Left renal cortex interstitium (tissue), 4 donors: ENCODE measurements at places on chromosomes 7 and 10. TPM values are rescaled to one million over a fixed set of nuclear protein-coding genes. Genes with fewer than 3 reads are reported as not detected.

DNA sequence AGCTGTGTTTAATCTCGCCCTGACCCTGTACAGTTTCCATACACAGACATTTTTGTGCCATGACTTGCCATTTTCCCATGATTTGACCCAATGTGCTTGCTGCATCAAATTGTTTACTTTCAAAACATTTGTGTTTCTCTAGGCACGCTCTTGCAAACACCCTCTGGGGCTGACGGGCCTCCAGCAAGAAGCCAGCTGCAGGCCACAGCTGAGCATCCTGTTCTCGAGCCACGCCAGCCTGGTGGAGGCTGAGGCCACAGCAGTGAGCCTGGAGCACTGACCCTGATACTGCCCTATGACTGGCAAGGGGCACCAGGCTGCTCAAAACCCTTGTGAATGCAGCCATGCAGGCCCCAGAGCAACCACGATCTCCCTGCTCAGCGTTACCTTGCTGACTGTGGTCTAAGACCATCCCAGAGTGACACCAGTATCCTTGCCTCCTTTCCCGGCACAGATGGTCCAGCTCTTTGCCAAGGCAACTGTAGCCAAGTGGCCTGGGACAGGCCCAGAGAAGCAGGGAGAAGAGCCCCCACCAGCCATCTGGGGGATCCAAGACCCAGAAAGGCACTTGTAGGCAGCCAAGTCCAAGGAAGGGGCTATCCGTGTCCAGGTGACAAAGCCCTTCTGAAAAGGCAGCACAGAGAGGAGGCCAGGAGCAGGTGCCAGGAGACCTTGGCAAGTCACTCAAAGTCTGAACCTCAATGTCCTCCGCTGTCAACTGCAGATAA, 78.5 kb downstream of the OAT start:
- no peak for DNase-seq

GRCh38 chr10:11125004-11125403, 107.3 kb downstream of the CELF2 start:
- no peak for DNase-seq

- DNase-seq, result no peak
Measured at GRCh38 chr7:135322571-135323340, 89.1 kb downstream of the STRA8 start.

GRCh38 chr10:44937196-44938005, 22.2 kb upstream of the RASSF4 start:
- no peak for DNase-seq

- DNase-seq, result no peak
Measured at GRCh38 chr10:31607481-31607880, 288.5 kb downstream of the ZEB1 start.

- no peak for DNase-seq
Measured at GRCh38 chr7:81501220-81501619, 268.6 kb downstream of the HGF start.

DNA sequence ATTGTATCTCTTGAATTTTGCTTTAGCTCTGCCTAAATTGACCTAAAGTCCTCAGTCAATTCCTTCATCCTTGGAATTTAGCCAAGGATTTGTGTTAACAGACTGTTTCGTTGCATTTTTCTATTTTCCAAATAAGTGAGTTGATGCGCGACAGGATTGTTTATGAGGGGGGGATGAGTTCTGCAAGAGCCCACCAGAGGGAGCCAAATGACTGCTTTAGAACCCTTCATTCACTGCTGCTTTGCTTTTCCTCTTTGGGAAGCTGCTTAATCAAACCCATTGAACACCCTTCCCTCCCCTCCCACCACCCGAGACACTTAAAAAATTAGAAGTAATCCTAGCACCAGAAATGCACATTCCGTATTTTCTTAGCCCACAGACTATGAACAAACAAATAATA, 33.7 kb upstream of the PTF1A start:
- DNase-seq, result no peak

GRCh38 chr7:95141755-95142154, 182.6 kb downstream of the PON1 start:
- DNase-seq, result no peak

DNA sequence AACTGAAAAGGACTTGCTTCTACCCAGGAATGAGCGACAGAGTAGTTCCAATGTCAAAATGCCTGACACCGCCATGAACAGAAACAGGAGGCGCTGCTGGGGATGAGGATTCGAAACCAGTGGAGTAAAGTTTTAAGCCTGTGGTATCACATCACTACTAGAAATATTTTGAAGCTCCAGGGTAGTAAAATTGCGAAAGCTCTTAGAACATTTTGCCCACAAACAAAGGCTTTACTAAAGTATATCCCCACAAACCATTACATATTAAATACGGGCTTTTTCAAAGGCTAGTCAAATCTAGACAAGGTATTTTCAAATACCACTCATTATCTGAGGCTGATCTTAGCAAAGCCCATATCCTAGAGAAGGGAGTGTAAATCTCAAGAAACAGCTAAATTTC, 2.4 kb downstream of the PRDX3 start:
- no peak for DNase-seq

DNA sequence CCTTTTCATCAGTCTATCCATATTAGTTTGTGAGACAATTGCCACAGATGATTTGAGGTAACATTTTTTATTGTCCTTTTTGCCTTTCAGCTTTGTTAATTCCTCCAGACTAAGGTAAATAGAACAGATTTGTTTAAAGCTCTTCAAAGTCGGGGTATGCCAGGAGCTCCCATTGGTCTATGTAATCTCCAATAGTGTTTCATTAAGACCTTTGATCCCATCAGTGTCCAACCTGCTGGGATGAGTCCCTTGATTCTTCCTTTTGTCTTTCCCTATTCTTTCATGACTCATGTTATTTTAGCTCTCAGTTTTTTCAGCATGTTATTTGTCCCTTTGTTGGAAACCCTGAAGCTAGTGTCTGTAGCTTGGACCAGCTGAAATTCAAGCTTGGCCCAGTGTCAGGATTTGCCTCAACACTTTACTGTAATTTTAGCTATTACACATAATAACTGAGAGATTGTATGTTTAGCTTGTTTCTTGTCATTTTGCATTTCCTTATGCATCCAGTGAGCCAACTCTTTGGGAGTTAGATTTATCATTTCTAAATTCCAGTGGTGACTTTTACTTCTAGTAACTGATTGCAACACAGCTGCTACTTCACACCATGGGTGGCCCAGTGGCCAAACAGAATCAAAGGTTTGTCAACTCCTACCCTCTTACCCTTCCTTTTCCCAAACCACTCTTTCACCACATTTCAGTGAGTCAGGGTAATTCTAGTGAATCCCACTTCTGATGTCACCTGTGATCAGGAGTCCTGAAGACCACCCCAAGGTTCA, 15.3 kb downstream of the AGBL3 start:
- DNase-seq, result no peak

GRCh38 chr7:150744041-150744656, 6.9 kb downstream of the GIMAP5 start:
- no peak for DNase-seq

- DNase-seq, result no peak
Measured at GRCh38 chr7:151899513-151900360, 22.8 kb upstream of the PRKAG2 start.

DNA sequence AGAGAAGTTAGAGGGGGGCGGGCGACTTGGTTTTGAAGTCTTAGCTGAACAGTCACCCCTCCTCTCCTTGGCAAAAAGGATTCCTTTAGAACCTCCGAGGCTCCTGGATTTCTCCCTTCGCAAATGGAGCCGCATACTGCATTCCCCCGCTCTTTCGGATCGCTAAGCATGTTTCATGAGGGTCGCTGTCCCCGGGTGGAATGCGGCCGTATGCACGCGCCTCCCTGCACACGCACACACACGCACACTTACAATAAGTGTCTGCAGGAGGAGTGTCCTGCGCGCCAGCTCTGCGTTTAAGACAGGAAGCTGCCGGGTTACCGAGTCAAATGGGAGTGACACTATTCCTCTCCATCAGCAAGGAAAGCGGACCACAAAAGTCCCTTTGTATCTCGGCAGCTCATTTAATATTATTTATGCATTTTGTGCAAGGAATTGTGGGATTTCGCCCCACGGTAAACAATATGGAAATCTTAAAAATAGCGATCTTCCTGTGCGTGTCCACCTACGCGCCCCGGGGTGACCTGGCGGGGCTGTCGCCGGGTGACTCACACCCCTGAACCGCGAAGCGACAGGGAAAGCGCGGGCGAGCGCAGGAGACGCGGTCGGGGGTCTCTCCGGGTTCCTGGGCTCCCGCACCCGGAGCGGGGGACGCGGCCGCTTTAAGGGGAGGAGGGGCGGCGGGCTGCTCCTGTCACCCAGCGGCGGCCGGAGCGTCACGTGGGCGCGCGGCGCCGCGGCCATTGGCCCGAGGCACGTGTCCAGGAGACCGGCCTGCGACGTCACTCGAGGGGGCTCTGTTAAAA, 988 bp upstream of the EN2 start:
- no peak for DNase-seq

GRCh38 chr10:16632996-16633395, 111.3 kb upstream of the C1QL3 start:
- no peak for DNase-seq

The KMT2E gene
- 69.4 TPM for polyA plus RNA-seq

The HECTD2 gene
- polyA plus RNA-seq, result 37.1 TPM

The C10orf105 gene
- 0.14 TPM for polyA plus RNA-seq

The RSPH10B2 gene
- 0.32 TPM for polyA plus RNA-seq

The PTPRZ1 gene
- polyA plus RNA-seq, result 3.3 TPM

The TAS2R3 gene
- polyA plus RNA-seq, result 2.2 TPM
